ENCODE measurements at places on chromosomes 7 and 10.

DNA sequence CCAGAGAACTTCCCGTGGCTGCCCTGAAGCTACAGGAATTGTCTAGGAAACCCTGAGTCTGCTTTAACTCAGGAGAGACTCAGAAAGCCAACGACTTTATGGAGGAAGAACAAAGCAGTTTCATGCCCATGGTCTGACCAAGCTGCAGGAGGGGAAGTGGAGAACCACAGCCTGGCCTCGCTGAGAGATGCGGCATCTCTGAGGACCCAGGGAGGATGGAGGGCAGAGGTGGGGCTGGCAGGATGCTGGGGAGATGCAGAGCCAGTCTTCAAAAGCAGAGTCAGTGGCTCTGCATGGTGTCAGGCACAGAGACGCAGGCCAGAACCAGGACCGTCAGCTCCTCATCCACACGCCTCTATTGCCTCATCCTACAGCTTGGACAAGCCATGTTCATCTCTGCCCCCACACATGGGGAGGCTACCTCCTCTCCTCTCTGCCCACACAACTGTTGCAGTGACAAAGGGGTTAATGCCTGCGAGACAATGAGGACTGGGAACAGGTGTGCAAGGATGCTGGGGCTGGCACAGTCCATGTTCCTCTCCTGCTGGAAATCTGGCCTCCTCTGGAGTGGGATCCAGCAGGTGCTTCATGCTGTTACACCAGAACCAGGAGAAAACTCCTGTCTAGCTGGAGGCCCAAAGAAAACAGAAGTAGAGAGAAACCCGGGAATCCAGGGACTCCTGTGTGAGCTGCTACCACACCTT lies 267.0 kb downstream of the PLXNA4 start:
- no peak for DNase-seq

DNA sequence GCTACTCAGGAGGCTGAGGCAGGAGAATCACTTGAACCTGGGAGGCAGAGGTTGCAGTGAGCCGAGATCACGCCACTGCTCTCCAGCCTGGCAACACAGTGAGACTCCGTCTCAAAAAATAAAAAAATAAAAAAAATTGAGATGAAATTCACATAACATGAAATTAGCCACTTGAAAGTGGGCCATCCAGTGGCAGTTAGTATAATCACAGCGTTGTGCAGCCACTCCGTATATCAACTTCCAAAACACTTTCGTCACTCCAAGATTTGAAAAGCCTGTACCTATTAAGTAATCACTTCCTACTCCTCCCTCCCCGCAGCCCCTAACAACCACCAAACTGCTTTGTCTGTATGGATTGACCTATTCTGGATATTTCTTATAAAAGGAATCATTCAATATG lies 20.7 kb upstream of the CACUL1 start:
- DNase-seq, result no peak

- no peak for DNase-seq
Measured at GRCh38 chr10:1209355-1209979, 153.3 kb downstream of the WDR37 start.

- DNase-seq, result no peak
Measured at GRCh38 chr7:155282671-155283070, 15.0 kb upstream of the INSIG1 start.

- peak; percentile 51 for DNase-seq
Measured at GRCh38 chr7:138001529-138002095, at the start of gene CREB3L2. CREB3L2 (minus strand) TSS chr7:138002086; CDS start chr7:138001705, 381 bp downstream.

DNA sequence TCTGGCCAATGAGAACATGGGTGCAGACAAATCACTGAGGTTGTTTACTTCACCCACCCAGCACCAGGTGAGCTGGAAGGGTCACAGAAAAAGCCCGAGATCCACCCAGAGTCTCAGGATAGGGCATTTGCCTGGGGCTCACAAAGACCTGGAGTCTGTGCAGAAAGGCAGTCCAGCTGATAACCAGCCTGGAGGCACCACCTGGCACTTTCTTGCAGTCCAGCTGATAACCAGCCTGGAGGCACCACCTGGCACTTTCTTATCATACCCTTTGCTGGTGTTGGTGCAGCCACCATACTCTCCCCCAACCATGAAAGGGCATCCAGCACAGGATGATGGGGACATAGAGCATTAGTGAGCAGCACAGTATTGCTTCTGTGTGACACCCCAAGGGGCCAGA lies 104.1 kb downstream of the PPP1R3C start:
- DNase-seq, result no peak

DNA sequence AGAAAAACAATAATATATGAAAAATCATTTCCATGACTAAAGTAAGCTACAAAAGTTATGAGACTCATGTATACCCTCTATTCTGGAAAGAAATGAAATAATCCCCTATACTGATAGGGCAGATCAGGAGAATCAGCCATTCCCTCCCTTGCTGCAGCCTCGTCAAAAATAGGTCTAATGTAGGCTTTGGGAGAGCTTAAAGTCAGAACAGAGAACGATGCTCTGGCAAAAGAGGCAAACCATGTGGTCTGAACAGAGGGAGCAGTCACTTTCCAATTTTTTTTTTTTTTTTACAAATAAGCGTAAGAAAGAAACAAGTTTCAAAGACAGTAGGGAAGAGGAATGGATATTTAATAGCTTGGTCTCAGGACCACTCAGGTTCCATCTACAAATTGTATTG lies 462.2 kb upstream of the LRRTM3 start:
- DNase-seq, result no peak

- no peak for DNase-seq
Measured at GRCh38 chr7:70306173-70306572, 707.9 kb downstream of the AUTS2 start.

GRCh38 chr10:30088178-30088577 lies 28.8 kb upstream of the JCAD start:
- no peak for DNase-seq

DNA sequence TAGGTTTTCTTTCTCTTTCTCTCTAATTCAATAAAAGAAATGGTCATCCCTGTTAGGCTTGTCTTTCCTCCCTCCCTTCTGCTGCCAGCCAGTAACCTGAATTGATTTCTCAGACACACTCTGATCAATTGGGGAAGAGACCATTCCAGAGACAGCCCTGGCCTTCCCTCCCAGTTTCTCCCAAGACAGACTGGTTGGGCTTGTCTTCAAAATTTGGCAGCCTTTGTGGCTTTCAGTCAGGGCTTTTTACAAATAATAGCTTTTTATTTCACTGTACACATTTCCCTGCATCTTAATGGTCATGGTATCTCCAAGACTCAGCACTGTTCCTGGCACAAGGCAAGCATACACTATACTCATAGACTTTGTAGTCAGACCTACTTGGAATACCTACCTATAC lies 33.9 kb downstream of the BCAP29 start:
- no peak for DNase-seq

GRCh38 chr7:45515346-45515745 lies 58.8 kb upstream of the ADCY1 start:
- DNase-seq, result no peak

- no peak for DNase-seq
Measured at GRCh38 chr10:121168545-121169216, 317.5 kb downstream of the WDR11 start.

DNA sequence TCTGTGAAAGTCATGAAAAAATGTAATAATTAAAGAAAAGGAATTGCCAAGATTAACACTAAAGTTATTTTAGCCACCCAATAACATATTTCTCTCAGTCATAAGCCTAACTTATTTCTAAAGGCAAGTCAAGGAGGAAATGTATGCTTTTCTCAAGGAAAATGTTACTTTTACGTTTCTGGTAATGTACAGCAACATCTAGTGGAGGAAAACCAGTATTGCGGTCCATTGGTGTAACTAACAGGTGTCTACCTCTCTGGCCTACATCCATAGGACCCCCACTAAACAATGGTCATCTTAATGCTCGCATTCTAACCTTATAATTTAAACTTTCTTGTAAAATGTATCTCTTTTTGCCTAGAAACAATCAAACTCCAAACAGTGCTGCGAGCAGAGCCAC lies 437.5 kb downstream of the KIF20B start:
- DNase-seq, result no peak

- DNase-seq, result peak; percentile 52
Measured at GRCh38 chr10:102449321-102450123, 1.8 kb downstream of the C10orf95 start.

DNA sequence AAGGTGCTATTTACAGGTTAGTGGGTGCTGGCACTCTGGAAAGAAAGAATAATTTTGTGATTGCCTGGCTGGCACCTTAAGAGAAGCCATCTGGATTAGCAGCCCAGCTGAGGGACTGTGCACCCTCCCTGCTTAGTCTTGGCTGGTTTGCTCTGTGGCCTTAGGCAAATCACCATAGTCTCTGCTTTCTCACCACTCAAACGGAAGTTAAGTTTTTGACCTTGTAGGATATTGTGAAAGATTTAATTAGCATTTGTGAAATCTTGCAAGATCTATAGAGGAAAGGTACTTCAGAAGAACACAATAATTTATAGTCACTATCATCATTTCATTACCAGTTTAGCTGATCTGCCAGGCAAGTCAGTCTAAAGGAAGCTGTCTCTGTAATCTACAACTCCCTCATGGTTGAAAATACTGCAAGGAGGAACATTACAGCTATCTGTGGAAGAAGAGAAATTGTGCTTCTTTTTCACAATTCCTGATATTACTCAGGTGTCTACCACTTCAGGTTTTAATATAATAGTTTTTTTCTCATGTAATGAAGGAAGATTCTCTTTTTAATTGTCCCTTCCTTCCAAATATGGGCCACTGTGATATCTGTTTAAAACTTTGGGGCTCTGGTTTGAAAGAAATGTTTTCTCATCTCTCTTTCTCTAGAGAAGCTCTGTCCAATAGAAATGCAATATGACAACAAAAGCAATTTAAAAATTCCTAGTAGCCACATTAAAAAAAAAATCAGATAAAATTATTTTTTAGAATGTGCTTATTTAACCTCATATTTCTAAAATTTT lies 219.6 kb downstream of the PTEN start:
- no peak for DNase-seq

DNA sequence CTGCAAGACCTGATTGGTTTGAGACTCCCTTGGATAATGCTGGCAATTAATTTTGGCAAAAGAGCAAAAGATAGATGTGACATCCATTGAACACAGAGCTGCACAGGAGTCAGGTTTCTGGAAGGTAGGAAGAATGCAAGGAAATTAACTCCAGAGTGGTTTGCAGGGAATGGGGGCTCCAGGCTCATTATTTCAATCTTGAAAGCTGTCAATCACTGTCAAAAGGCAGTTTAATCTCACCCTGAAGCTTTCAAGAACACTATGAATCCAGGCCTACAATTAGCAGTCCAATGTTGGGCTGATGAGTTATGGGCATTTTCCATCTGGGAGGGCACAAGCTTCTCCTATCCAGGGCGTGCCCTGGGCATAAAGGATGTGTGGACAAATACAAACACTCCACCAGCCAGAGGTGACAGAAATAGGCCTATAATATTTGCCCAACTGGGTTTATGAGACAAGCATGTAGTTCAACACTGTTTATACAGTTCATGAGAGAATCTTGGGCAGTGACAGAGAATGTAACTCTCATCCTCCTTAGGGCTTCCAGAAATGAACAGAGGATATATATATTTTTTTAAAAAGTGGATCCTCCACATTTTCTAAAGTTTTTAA lies 80.5 kb downstream of the KCNMA1 start:
- no peak for DNase-seq

DNA sequence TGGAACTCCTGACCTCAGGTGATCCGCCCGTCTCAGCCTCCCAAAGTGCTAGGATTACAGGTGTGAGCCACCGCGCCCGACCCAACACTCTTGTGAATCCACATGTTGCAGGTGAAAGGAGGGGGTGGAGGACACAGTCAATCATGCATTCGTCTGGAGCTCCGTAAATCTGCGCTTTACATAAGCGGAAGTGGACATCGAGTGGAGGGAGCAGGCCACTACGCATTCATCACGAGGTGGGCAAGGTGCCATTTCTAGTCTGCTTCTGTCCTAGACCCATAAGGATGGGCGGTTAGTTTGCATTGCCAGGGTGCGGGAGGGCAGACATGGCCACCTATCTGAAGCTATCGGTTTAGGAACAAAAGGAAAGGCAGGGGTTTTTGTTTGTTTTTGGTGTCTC lies 225.2 kb upstream of the TCERG1L start:
- DNase-seq, result no peak

DNA sequence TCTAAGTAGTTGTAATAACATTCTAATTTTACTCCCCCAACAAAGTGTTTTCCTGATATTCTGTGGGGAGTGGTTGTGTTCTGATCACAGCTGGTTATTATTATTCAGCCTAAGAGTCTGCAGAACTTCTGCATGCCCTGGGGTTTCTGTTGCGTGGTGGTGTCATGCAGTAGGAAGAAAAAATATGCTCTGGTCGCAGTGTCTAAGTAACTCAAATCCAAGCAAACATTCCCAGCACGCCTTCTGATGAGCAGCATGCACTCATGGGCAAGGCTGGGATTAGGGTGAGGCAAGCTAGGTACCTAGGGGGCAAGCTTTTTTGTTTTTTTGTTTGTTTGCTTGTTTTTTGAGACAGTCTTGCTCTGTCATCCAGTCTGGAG lies 112.8 kb upstream of the KMT2E start:
- DNase-seq, result no peak

DNA sequence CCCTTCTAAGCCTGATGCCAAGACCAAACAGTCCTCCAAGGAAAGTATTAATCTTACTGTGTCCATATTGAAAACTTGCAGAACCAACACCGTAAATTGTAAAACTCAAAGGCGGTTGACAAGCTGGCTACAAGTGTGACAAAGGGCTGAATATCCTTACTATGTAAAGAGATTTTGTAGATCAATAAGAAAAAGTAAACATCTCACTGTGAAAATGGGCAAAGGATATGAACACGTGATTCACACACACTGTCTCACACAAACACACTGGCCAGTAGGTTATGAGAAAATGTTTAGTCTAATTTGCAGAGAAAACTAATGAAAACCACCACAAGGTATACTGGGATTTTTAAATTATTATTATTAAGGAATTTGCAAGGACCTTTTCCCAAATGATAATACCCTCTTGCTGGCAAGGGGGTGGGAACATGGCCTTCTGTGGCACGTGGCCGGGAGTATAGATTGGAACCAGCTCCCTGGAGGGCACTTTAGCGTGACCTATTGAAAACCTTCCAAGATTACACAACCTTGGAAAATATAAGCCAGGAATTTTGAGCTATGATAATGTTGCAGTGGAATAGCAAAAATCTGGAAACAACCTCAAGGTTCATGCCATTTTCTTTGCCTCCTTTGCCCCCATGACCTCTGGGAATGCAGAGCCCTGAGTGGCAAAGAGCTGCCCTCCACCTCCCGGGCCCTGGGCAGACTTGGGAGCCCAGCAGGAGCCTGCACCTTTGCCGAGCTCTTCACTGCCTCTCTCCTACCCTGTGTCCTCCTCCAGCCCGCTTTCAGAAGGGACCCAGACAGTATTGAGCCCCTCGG lies 26.2 kb upstream of the SLC29A3 start:
- DNase-seq, result no peak

DNA sequence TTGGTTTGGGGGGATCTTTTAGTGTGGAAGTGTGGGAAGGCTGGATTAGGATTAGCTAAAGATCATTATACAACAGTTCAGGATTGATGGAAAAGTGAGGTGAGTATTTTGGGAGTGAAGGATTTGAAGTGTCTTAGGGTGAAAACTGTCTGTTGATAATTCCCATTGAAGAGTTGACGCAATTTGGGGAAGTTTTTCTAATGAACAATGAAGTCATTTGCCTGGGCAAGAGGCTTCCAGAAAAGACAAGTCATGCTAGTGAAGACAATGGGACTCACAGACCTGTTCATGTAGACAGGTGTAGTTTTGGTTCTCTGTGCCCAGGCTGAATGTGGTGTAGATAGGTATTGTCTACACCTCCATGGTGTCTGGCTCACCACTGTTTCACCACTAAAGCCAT lies 194.3 kb upstream of the GPR26 start:
- no peak for DNase-seq

GRCh38 chr7:143245123-143245522 lies 18.1 kb upstream of the GSTK1 start:
- no peak for DNase-seq
